A549 (cell line): ENCODE measurements at places on chromosomes 11 and 22.

- no peak for DNase-seq
These were observed 113.1 kb upstream of the NNMT start for GRCh38 chr11:114183044-114183511.

DNA sequence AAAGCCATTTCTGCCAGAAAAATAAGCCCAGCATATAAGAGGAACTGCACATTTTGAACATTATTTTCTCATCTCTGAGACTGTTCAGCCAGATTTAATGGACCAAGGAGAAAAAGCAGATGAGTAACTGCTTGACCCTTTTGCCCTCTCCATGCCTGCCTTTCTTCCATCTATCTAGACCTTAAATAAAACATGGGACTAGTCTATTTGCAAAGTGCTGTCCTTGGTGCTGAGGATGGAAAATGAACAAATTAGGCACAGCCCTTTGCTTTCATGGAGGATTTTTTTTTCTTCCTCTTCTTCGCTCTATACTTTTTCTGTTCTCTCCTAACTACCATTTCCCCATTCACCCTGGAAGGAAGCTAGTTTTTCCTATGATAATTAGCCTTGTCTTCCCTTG is 361.3 kb downstream of the GRM5 start:
- DNase-seq: no peak

GRCh38 chr22:47450876-47451475 is 688.5 kb downstream of the TBC1D22A start:
- no peak for DNase-seq

GRCh38 chr11:78783301-78783700 is 208.6 kb upstream of the NARS2 start:
- no peak for DNase-seq

DNA sequence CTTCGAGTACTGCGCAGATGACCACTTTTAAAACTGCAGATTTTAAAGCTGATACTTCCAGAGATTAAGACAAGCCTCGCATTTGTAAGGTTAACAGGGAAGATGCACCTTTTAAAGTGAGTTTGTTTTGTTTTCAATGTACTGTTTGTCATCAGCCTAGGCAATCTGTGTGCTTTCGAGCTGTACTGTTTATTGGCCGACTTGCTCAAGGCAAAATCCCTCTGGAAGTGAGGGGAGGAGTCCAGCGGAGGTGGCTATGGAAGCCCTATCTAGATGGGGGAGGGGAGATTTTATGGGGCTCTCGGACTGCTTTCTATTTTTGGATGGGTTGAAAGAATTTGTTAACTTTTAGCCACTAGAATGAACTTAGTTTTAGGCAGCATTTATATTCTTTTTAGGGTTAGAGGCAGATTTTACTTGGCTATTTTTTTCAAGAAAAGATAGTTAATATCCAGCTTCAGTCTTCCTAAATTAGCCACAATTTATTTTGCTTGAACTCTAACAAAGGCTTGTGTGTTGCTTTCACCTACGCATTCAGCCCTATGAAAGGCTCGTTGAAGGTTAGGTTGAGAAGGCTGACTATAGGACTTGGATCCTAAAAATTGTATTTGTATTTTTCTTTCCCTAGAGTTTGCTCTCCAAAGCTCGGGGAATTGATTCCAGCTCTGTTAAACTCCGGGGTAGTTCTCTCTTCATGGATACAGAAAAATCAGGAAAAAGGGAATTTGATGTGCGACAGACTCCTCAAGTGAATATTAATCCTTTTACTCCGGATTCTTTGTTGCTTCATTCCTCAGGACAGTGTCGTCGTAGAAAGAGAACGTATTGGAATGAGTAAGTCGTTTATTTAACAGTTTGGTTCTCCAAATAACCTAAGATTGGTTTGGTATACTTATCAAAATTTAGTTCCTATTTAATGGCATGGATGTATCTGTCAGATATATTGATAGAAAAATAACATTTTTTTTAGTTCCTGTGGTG is 2.1 kb downstream of the WEE1 start:
- peak; percentile 75 for DNase-seq

- no peak for DNase-seq
These were observed 65.1 kb downstream of the CLMP start for GRCh38 chr11:123129920-123130319.

GRCh38 chr11:8605971-8606563 is 12.0 kb upstream of the STK33 start:
- DNase-seq: no peak

GRCh38 chr22:30143265-30143664 is 63.0 kb downstream of the HORMAD2 start:
- DNase-seq: no peak

DNA sequence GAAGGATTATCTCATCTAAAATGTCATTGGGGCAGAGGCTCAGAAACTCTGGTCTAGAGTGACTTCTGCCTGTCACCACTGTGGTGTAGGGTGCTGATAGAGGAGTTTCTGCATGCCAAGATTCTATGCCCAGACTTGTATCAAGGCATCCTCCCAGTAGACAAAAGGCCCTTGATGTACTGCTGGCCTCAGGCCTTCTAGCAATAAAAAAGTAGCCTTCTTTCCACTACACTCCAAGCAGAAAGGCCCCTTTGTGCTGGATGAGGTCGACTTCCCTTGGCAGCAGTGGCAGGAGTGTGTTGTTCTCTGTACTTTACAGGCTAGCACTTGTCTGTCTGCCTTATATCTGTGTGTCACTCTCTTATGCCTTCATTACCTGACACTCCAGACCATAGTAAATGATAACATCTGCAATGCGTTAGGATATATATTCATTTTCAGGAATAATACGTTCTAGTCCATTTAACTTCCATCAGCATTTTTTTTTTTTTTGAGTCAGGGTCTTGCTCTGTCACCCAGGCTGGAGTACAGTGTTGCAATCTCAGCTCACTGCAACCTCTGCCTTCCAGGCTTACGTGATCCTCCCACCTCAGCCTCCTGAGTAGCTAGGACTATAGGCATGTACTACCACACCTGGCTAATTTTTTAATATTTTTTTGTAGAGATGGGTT is 49.5 kb upstream of the RRM1 start:
- no peak for DNase-seq

DNA sequence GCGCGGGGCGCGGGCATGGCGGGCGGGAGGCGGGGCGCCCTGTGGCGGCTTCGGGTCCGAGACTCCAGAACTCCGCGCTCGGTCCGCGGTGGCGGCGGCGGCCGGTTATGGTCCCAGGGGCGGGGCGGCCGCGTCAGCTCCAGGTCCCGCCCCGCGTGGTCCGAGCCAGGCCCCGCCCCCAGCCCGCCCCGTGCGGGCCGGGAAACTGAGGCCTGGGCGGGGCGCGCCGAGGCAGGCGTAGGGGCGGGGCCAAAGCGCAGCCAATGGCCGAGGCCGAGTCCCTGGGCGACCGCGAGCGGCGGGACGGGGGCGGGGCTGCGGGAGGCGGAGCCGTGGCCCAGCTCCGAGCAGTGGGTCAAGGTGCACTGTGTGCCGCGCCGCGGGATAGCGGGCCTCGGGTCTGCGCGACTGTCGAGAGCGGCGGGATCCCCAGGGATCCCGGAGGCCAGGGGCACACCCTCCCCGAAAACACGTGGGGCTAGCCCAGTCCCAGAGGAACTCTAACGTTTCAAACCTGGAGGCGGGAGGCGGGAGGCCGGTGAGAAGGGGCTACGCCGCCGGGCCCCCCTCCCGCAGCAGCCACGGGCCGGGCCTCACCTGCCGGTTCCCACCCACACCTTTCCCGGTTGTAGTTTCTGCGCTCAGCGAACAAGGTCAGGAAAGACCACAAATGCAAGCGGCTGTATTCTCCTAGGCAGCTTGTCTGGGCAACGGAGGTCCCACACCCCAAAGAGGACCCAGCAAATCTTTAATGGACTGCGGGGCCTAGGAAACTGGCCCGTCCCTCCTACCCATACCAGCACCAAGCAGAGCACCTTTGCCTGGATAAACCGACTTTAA is at the start of gene SLC25A1:
SLC25A1 (minus strand) TSS at position 80 of the 840 bp plus-strand sequence; CDS start at position 17, 63 bp downstream.
- peak; percentile 72 for DNase-seq

DNA sequence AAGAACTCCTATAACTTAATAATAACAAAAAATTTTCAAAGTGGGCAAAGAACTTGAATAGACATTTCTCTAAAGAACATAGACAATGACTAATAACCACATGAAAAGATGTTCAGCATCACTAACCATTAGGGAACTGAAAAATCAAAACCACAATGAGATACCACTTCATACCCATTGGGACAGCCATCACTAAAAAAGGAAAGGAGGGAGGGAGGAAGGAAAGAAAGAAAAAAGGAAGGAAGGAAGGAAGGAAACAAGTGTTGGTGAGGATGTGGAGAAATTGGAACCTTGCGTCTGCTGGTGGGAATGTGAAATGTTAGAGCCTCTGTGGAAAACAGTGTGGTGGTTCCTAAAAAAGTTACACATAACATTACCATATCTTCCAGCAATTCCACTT is 55.8 kb downstream of the MS4A13 start:
- no peak for DNase-seq

DNA sequence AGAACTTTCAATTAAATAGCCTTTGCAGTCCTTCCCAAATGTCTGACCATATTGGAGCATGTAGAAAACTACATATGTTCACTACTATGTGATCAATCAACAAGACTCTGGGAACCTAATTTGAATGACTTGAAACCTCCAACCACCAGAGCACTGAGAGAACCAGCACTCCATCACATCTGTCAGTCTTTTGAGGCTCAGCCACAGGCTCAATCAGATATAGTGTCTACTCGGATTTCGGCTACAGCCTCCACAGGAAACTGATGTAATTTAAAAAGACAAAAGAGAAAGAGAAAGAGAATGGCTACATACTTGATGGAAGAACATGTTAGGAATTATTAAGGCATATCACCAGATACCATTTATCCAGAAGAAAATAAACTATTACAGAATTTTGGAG is 859.0 kb downstream of the FAM181B start:
- no peak for DNase-seq

DNA sequence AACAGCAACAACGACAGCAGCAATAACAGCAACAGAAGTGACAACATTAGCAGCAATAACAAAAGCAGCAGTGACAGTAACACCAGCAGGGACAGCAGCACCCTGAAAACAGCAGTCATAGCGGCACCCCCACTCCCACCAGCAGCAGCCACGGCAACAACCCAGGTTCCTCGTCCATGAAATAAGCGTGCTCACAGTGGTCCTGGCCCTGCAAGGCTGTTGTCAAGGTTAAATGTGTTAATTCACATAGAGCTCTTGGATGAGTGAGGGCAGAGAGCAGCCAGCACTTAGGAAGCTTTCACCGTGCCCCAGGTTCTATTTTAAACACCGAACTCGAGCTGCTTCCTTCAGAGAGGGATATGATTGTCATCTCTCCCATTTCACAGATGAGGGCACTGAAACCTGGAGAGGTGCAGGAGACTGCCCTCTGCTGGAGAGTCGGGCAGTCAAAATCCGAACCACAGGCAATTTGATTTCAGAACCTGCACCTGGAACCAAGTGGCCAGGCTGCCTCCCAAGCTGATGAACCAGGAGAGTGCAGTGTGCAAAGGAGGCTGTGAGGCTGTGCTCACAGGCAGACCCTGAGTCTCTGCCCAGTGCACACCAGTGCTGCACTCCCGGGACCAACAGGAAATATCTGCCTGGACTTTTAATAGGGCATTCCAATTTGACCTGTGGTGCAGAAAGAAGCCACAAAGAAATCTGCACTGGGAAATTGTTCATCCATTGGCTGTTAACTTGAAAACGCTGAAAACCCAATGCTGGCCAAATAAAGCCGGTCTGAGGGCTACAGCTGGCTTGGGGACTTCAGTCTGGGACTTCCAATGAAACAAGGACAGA is 22.9 kb upstream of the FGF3 start:
- DNase-seq: no peak

DNA sequence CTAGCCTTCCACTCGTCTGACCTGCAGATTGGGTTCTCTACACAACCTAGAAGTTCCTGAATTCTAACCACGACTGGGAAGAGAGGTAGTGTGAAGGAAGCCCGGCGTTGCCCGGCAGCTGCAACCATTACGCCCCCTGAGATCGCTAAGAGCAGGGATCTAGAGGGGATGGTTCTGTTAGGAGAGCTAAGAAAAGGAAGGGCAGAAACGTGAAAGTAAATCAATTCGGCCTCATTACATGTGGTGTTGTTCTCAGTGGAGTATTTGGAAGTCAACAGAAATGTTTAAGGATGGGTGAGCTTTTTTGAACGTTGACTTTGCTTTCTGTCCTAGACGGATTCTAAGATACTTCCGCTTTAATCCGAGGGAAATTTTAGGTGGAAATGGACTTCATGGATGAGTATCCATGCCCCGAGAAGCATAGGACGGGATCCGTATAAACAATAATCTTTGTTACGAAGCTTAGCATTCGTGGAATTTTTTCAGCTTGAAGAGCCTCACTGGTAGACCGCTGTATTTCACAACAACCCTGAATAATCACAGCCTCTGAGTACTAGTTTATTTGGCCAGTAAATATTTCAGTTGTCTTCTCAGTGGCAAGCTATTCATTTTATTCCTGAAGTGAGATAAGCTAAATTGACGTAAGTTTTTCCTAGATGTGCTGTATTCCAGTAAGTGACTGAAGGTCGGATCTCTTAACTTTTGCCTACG is 629 bp downstream of the ATP5MG start:
- DNase-seq: peak; percentile 10

DNA sequence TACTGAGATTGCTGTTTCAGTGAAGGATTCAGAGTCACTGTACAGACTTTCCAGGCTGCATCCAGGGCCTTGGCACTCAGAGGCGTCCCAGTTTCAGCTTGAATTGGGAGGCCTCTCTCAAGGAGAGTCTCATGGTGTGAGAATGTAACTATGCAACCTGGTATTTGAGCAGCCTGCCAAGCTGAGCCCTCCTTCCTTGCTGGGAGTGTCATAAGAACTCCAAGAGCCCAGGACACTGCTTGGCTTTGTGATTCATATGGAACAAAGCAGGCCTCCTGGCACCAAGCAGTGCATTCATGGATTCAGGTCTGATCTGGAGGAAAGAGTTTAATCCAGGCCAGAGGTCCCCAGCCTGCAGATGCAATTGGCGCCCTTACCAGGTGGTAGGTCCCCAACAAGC is 171.7 kb downstream of the DBX1 start:
- DNase-seq: no peak
